ENCODE measurements at places on chromosomes 11 and 22.

DNA sequence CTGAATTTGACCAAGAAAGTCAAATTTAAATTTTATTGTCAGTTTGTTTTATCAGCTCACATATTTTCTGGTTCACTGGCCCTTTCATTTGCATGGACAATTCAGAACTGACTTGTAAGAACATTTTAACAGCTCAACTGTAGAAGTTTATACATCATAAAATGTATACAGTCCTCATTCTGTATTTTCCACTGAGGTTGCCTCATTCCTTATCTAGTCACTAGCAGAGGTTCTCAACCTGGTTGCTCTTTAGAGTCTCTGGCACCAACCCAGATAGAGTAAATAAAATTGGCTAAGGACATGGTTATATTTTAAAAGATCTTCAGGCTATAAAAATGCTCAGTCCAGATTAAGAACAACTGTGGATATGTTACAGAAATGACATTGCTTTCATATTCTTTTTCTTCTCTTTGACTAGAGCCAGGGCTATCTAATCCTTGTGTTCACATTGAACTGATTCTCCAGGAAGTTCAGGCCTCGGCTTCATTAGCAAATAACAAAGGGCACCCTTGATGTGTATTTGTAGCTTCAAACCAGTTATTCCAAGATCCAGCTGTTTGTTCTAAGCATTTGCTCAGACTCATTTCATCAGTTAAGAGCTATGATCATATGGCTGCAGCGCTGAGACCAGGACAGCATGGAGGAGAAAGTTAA, 782.5 kb downstream of the ETS1 start:
- DNase-seq: no peak

DNA sequence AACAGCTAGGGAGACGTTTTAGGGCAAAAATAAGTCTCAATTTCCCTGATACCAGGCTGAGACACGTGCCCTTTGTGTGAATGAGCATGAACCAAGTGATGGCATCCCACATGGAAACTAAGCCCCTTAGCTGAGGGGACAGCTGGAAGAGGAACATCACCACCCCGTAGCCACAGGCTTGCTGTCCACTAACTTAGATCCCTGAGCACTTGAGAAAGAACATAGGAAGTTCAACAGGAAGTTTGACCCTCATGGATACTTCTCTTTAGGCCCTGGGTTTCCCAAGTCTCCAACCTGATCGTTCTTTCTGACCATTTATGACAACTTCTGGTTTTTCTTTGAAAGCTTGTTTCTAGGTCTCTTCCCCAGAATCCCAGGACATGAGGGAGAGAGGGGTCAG, 11.6 kb upstream of the CKAP5 start:
- DNase-seq: no peak

DNA sequence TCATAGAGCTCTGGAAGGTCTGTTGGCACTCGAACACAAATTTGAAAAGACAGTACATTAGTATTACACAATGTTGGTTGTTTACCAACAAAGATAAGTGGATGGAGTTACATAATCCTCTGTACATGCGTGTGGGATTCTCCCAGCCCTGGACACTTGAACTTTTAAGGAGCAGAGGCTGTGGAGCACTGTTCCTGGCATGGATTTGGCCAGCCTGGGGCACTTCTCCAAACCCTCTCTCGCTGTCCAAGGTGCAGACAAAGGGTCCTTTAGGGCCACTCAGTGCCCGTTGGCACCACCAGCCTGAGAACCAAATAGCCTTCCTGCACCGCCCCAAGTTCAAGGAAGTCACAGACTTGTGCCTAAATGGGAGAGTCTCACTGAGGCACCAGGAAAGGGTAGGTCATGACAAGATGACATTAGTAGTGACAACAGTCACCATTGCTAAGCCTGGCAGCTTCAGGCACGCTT, 1.6 kb upstream of the ANO1 start:
- no peak for DNase-seq

DNA sequence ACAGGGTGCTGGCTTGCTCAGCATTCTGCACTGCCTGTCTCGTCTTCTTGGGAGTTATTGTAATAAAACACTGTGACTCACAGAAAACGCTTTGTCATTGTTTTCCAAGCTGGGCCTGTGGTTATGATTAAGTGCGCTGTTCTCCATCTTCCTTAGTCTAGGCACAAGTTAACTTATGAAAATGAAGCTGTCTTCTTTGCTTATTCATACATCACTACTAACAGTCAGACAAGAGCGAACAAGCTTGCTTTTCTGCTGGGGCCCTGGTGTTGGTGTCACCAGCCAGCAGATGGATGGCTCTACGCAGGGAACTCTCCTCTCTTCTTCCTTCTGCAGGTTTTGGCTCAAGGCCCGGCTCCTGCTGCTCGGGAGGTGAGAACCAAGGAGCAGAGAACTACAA, 380.1 kb upstream of the SYN3 start:
- no peak for DNase-seq

DNA sequence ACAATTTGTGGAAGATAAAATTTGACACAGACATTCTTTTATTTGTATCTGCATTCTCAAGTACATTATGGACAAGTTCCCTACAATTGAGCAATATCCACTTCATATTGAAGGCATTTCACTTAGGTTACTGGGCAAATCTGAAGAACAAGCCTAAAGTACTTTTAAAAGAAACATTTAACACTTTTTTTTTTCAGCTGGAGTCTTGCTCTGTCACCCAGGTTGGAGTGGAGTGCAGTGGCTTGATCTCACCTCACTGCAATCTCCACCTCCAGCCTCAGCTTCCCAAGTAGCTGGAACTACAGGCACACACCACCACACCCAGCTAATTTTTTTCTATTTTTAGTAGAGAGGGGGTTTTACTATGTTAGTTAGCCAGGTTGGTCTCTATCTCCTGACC, 70.2 kb downstream of the OR4C45 start:
- no peak for DNase-seq

DNA sequence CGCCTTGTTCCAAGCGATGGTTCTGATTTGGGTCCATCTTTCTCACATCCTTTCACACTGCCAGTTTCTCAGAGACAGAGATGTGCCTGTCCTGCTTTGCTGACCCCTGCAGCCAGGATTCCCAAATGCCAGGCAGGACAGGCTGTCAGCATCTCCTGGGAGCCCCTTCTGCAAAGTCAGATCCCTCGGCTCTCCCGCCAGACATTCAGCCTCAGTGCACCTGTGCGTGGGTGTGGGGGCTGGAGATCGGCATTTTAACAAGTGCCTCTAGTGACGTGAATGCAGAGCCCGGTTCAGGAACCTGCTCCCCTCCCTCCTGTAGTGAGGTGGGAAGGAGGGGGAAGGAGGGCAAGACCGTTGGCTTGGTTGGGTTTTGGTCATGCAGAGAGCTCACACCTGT, 108.9 kb upstream of the FGF3 start:
- no peak for DNase-seq

GRCh38 chr11:75549370-75549958, 12.6 kb upstream of the SERPINH1 start:
- DNase-seq: no peak

GRCh38 chr22:23837911-23838680, 710 bp downstream of the DERL3 start:
- DNase-seq: no peak

DNA sequence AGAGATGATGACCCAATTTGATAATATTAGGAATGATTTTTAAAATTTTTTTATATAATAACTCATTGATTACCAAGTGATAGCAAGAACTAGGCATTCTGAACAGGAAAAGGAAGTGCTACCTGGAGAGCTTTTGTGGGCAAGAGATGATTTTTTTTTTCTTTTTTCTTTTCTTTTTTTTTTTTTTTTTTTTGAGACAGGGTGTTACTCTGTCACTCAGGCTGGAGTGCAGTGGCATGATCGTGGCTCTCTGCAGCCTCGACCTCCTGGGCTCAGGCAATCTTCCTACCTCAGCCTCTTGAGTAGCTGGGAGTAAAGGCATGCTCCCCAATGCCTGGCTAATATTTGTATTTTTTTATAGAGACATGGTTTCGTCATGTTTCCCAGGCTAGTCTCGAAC, 40.4 kb downstream of the TNRC6B start:
- DNase-seq: no peak

DNA sequence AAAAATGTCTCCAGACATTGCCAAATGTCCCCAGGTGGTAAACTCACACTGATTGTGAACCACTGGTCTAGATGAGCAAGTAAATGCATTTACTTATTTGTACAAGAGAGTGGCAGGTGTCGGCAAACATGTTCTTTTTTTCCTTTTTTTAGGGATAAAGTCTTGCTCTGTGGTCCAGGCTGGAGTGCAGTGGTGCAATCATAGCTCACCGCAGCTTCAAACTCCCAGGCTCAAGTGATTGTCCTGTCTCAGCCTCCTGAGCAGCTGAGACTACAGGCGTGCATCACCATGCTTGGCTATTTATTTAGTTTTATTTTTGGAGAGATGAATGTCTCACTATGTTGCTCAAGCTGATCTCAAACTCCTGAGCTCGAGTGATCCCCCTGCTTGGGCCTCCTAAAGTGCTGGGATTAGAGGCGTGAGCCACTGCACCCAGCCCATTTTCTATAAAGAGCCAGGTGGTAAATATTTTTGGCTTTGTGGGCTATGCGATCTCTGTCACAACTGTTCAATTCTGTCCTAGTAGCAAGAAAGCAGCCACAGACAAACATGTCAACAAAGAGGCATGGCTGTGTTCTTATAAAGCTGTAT, 1.4 kb downstream of the VPREB1 start:
- DNase-seq: no peak

DNA sequence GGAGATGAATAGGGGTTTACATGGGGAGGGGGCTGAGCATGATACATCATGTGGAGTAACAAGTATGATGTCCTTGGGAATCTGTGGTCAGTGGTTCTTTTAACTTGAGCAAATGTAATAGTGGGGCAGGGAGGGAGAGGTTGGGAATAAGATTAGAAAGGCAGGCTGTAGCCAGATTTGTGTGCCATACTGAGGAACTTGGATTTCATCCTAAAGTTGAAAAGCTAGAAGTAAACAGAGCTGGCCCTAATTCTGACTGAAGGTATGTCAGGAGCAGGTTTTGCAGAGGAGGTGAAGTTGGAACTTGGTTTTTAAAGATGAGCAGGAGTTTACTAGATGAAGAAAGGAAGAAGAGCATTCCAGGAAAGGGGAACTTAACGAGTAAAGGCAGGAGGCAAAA, 108.3 kb upstream of the RRM1 start:
- DNase-seq: no peak

GRCh38 chr11:123775289-123775688, 21.0 kb upstream of the OR6X1 start:
- no peak for DNase-seq

GRCh38 chr11:122690384-122690783, 34.9 kb downstream of the UBASH3B start:
- no peak for DNase-seq

DNA sequence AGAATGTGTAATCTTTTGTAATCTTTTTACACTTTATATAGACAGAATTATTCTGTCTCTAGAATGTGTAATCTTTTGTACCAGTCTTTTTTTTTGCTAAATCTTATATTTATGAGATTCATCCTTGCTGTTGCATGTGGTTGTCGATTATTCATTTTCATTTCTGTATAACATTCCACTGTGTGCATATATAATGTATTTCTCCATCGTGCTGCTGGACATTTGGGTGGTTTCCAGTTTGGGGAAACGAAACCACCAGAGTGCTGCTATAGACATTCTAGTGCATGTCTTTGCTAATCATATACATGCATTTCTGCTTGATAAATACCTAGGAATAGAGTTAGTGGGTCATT, 146.5 kb downstream of the GRIK4 start:
- DNase-seq: no peak

DNA sequence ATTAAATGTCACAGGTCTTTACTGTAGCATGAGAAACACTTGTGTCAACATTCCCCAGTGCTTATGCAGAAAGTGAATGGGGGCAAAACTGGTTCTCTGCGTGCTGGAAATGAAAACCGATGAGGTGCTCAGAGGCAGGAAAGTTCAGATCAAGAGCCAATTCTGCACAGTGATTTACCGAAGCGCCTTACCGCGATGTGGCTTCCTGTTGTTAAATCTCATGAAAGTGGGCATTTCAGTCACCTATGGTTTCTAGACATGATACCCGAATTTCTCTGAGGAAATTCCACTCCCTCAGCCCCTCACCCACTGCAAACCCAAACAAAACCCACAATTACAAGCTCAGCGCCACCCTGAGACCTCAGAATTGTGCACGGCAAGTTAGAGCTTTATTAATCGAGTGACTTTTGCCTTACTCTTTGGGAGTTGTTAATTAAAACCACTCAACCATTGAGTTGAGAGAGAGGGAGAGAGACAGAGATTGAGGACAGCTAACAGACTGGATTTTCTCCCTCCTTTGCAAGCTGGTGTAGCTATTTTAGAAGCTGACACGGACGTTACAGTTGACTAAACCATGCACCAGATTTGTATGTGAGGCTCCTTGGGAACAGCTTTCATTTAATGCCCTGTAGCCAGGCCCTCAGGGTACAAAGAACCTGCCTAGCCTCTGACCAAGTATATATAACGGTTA, 196.4 kb downstream of the DBX1 start:
- DNase-seq: no peak

DNA sequence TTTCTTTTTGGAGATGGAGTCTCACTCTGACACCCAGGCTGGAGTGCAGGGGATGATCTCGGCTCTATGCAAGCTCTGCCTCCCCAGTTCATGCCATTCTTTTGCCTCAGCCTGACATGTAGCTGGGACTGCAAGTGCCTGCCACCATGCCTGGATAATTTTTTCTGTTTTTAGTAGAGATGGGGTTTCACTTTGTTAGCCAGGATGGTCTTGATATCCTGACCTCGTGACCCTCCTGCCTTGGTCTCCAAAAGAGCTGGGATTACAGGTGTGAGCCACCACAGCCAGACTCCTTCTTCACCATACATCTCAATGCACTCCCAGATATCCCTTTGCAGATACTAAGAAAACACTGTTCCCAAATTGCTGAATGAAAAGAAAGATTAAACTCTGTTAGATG, 224.3 kb downstream of the OR4A5 start:
- no peak for DNase-seq

- DNase-seq: peak; percentile 15
Measured at GRCh38 chr11:116641561-116642045, 131.2 kb downstream of the BUD13 start.

DNA sequence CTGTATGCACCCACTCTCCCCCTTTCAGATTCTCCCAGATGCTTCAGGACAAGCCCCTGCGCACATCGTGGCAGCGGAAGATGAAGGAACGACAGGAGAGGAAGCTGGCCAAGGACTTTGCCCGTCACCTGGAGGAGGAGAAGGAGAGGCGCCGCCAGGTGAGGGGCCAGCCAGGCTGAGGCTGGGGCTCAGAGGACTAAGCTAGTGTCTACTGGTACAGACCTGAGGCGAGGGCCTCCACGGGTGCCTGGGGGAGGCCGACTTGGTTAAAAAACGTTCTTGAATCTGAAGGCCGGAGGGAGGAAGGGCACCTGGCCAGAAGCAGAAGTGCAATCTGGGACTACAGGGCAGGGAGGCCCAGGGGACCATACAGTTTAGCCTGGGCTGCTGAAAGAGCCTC, 6.0 kb downstream of the CCDC86 start:
- DNase-seq: no peak

All from NCI-H2029 treated with DMSO at 0.1 percent for 48 hours (cell line).